WTC11 (cell line): ENCODE measurements at places on chromosomes 6 and 20. TPM values are rescaled to one million over a fixed set of nuclear protein-coding genes. Genes with fewer than 3 reads are reported as not detected.

The CRISP2 gene
- total RNA-seq, result not detected in 3 replicates

The ANKRD6 gene
- 10.9 to 13.9 TPM (median 12.6 TPM) in 3 replicates for total RNA-seq

The TSHZ2 gene
- total RNA-seq, result 0.20 to 0.60 TPM (median 0.23 TPM) in 3 replicates

The DAAM2 gene
- 2.0 to 3.1 TPM (median 3.0 TPM) in 3 replicates for total RNA-seq

The ABHD16A gene
- total RNA-seq, result 28.6 to 30.3 TPM (median 29.8 TPM) in 3 replicates

The TINAG gene
- total RNA-seq, result not detected in 3 replicates

The CRISP3 gene
- not detected in 3 replicates for total RNA-seq

The ADGRF1 gene
- 0.11 to 0.26 TPM (median 0.16 TPM) in 3 replicates for total RNA-seq

The REM1 gene
- total RNA-seq, result not detected in 3 replicates

The FNDC1 gene
- 0.23 to 0.44 TPM (median 0.34 TPM) in 3 replicates for total RNA-seq

The PI16 gene
- total RNA-seq, result 0.09 to 0.17 TPM in 2 of 3 replicates, not detected in the other

DNA sequence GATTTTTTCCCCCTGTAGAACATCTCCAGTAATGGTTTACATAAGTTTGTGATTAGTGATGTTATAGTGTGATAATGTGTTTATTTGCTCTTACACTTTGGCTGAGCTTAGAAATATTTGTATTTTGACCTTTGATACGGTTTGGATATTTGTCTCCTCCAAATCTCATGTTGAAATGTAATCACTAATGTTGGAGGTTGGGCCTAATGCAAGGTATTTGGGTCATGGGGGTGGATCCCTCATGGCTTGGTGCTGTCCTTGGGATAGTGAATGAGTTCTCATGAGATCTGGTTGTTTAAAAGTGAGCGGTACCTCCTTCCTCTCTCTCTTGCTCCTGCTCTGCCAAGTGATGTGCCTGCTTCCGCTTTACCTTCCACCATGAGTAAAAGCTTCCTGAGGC is 147.2 kb downstream of the CCDC170 start:
- no peaks in the 10 kb centered on the region for H3K36me3 ChIP-seq
- H3K27me3 ChIP-seq, result no peaks in the 10 kb centered on the region; the same call in 1 of the 2 replicates
- H3K27ac ChIP-seq, result no peak overlapping the region
- DNase-seq, result no peak

GRCh38 chr20:63177134-63177784 is 38.7 kb downstream of the YTHDF1 start:
- peak overlapping the region; percentile 58 for H3K4me3 ChIP-seq
- no peak overlapping the region for H3K27ac ChIP-seq
- DNase-seq, result peak; percentile 67
- peaks cover 10% of the 10 kb centered on the region for H3K4me1 ChIP-seq

DNA sequence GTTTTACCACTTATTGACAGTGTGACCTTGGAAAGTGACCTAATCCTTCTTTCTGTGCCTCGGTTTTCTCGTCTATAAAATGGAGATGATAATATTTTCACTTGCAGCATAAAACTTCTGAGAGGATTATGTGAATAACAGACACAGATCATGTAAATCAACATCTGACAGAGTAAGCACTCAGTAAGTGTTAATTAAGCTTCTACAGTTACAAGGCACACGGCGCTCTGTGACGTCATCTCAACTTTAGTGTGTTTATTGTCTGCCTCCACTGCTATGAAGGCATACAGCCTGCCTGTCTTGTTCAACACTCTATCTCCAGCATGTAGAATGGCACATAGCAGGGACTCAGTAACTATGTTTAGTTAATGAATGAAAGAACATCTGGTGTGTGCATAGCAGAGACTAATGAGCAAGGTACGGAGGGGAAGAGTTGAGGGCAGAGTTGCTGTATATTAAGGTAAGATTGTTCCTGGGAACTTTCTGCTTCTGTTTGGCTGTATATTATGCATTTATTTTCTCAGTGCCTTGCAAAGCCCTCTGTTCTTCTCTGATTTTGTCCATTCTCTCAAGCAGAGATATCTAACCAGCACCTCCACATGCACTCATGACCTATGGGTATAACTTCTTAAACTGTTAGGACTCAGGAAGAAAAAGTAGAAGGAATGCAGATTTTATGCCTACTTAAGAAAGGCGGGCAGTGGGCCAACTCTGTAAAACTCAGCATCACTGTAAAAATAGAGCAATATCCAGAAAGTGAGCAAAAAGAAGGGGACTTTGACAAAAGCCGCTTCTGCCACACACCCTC is 66.4 kb upstream of the STMND1 start:
- H3K36me3 ChIP-seq, result no peaks in the 10 kb centered on the region
- H3K4me1 ChIP-seq, result no peaks in the 10 kb centered on the region
- DNase-seq, result no peak
- H3K27ac ChIP-seq, result no peak overlapping the region
- no peaks in the 10 kb centered on the region; the same call in 1 of the 2 replicates for H3K27me3 ChIP-seq

GRCh38 chr20:56411759-56412472 is at the start of gene CASS4:
TSS of gene CASS4 (plus strand) at chr20:56412260. CDS start at chr20:56412459, 199 bp downstream.
- H3K4me1 ChIP-seq, result no peaks in the 10 kb centered on the region
- no peak for DNase-seq
- no peak within 1 kb of the TSS for H3K4me3 ChIP-seq
- no peaks in the 10 kb centered on the region for H3K27me3 ChIP-seq
- no peak within 1 kb of the TSS for H3K27ac ChIP-seq
- peaks cover 17% of the 10 kb centered on the region for H3K36me3 ChIP-seq

DNA sequence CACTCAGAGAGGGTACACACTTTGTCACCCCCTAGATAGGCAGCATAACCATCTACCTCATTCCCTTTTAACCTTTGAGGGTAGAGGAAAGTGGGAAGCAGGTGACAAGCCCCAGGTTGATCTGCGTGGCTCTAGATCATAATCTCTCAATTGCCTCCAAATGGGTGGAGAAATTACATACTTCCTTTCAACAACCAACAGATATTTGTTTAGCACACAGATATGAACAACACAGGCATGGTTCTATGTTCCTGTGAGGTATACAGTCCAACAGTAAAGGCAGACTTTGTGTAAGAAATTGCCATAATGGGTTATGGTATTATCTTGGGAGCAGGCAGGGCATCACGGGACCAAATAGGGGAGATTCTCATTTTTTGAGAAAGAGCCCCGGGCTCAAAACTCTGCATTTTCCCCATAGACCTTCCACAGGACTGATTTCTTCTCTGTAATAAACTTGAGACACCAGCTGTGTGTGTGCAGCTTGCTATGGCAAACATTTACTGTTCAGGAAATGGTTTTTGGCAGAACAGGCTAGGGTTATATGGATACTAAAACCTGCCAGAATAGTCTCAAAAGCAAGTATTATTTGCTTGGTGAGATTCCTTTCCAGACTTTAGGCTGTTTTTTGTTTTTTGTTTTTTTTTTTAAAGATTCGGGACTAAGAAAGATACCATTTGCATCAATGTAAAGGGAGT is 126.2 kb downstream of the CD164 start:
- no peak overlapping the region for H3K27ac ChIP-seq

GRCh38 chr6:163804991-163805390 is 390.5 kb downstream of the QKI start:
- no peaks in the 10 kb centered on the region for H3K27me3 ChIP-seq
- no peak overlapping the region for H3K27ac ChIP-seq
- H3K4me1 ChIP-seq, result peaks cover 8% of the 10 kb centered on the region

GRCh38 chr6:52365866-52366540 is 4.1 kb downstream of the PAQR8 start:
- peaks cover 22% of the 10 kb centered on the region for H3K27me3 ChIP-seq
- H3K4me1 ChIP-seq, result peaks cover 20% of the 10 kb centered on the region
- DNase-seq, result no peak
- no peak overlapping the region for H3K4me3 ChIP-seq

DNA sequence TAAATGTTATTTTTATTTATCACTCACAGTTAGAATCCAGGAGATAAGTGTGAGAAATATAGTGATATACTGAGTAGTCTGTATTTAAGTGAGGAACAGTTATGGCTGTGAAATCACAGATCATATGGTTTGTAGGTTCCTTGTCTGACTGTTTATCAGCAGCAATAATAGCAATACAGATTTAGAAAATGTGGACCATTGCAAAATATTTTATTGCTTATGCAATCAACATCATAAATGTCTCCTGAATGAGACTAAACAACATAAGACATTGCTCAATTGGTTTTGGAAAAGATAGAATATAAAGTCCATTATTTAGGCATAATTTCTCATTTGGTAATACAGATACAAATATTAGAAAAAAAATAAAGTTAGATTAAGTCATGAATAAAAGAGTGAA is 43.7 kb downstream of the CCDC170 start:
- H3K4me1 ChIP-seq, result no peaks in the 10 kb centered on the region
- H3K27me3 ChIP-seq, result peaks cover 3% of the 10 kb centered on the region; the same call in 1 of the 2 replicates
- no peak overlapping the region for H3K4me3 ChIP-seq
- no peak for DNase-seq

DNA sequence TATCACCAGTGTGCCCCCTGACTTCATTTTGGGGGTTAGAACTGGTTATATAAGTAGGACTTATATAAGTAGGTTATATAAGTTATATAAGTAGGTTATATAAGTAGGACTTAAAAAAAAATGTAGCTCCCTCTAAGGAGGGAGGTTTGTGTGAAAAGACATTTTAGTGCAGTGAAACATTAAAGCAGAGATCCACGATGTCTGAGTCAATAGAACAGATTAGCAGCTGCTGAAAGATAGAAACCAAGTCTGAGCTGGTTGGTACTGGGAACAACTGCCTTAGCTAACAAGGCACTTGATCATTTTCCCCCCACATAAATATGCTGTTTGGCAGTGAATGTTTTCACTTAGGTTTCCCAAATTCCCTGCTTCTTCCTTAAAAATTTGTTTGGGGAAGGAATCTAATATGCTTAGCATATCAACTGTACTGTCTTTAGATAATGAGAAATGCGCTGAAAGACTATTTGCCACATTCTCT is 2.1 kb upstream of the RPS12 start:
- peaks cover 31% of the 10 kb centered on the region for H3K36me3 ChIP-seq
- H3K4me3 ChIP-seq, result peak overlapping the region; percentile 99
- peaks cover 4% of the 10 kb centered on the region; the same call in 1 of the 2 replicates for H3K27me3 ChIP-seq
- peak overlapping the region; percentile 98 for H3K27ac ChIP-seq
- H3K4me1 ChIP-seq, result peaks cover 28% of the 10 kb centered on the region

DNA sequence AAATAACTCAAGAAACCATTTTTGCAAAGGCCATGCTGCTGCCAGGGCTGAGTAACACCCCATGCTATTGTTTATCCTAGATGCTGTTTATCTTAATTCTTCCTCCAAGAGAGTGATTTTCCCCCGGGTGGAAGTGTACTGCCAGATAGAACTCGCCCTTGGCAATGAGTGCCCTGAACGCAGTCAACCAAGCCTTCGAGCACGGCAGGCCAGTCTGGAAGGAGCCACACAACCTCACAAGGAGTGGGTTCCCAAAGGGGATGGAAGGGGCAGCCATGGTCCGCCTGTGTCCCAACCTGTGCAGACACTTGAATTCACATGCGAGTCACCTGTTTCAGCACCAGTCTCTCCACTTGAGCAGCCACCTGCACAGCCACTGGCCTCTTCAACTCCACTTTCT is 31.9 kb downstream of the PNPLA1 start:
- H3K4me3 ChIP-seq, result no peak overlapping the region
- H3K4me1 ChIP-seq, result peaks cover 9% of the 10 kb centered on the region
- no peaks in the 10 kb centered on the region for H3K27me3 ChIP-seq
- no peaks in the 10 kb centered on the region for H3K36me3 ChIP-seq
- no peak for DNase-seq

DNA sequence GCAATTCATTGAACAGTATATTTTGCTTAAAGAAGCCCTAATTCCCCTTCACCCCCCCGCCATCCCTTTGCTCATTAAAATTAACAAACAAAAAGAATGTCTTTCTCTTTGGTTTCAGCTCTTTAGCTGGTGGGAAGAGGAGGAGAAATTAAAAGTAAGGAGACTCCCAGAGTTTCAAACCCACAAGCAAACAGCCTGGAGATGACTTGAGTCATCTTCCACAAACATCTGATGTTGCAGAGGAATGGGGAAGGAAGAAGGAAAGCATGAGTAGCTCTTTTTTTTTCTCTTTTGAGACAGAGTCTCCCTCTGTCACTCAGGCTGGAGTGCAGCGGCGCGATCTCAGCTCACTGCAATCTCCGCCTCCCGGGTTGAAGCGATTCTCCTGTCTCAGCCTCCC is 189.6 kb downstream of the ADAT2 start:
- H3K4me3 ChIP-seq, result no peak overlapping the region
- H3K27me3 ChIP-seq, result no peaks in the 10 kb centered on the region
- no peak for DNase-seq
- peaks cover 35% of the 10 kb centered on the region for H3K4me1 ChIP-seq
- H3K27ac ChIP-seq, result no peak overlapping the region

DNA sequence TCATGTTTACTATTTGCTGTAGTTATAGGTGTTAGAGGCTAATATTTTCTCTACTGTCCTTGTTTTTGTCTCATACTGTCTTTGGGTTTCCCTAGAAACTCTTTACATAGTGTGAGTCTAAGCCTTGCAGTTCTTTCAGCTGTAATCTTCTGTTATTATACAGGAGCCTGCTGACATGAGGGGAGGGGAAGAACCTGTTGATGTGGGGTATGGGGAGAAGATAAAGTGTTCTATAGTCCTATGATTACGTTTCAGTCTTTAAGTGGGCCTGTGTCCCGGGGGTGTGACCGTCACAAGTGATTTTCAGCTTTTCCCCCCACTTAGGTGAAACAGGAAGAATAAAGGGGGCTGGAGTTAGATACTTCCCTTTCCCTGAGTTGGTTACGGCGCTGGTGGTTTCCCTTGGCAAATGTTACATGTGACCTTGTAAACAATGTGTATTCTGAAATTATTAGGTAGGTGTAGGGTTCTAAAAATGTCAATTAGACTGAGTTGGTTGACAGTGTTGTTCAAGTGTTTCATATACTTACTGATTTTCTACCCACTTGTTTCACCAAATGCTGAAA is 41.3 kb downstream of the REV3L start:
- no peak overlapping the region for H3K4me3 ChIP-seq
- no peak overlapping the region for H3K27ac ChIP-seq
- H3K27me3 ChIP-seq, result peaks cover 21% of the 10 kb centered on the region
- H3K36me3 ChIP-seq, result no peaks in the 10 kb centered on the region
- DNase-seq, result no peak

DNA sequence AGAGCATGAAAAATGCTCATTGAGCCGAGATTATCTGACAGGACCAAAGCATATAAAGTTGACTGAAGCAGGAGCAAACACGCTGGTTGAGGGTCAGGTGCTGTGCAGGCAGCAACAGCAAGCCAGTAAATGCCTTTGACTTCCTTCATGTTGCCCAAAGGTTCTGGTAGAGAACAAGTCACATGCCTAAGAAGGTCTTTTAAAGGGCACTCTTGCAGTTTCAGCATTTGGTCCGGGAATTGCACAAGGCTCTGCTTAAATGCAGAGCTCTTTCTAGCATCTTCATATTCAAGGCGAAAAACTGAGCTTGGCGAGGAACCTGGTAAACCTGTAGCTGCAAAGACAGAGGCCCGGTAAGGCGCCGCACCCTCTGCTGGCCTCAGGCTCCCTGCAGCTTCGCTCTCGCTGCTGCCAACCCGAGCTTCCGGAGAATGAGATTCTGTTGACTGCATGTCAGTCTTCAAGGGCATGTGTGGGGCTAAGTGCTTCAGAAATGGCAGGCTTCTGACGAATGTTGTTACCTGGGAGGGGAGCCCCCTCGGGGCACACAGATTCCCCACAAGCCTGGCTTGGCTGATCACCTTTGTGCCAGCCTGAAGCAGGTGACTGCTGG is 205.2 kb downstream of the KIF16B start:
- peaks cover 11% of the 10 kb centered on the region for H3K4me1 ChIP-seq
- no peaks in the 10 kb centered on the region for H3K27me3 ChIP-seq
- H3K27ac ChIP-seq, result no peak overlapping the region
- H3K4me3 ChIP-seq, result no peak overlapping the region
- no peak for DNase-seq

GRCh38 chr6:77290798-77291197 is 172.5 kb downstream of the HTR1B start:
- no peak overlapping the region for H3K27ac ChIP-seq
- H3K27me3 ChIP-seq, result no peaks in the 10 kb centered on the region
- H3K4me1 ChIP-seq, result no peaks in the 10 kb centered on the region
- no peaks in the 10 kb centered on the region for H3K36me3 ChIP-seq
